ENCODE measurements at places on chromosomes 3 and 15.

DNA sequence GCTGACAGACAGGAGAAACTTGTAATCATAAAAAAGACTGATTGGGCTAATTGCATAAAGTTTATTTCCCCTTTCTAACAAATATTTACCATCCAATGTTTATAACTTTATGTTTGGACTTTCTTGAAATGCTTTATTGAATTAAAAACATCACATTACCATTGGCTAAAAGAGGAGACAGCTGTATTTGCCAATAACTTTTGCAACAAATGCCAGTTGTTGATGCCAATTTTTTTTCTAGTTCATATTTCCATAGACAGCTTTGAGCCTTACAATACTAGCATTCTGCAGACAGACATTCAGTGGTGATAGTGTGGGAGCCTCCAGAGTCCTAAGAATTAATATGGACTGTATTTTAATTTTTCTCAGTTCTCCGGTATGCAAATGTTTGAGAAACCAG, 198.4 kb downstream of the ADAMTS17 start:
- no peak for DNase-seq

DNA sequence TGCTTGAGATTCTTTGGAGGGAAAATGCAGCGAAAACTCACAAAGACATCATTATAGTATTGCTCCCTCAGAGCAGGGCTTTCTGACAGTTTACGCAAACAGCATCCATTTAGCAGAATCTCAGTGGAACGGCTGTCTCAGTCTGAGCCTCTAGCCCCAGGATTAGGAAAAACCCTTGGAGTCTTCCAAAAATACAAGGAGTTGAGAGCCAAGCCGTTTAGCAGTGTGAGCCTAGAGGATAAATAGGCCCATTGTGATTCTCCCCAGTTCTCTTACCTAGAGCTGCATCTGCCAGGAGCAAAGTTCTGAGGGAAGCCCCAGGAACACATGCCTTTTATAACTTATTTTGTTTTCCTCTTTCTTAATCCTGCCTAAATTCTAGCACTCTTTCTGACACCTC, 359.6 kb downstream of the NTRK3 start:
- DNase-seq, result no peak

DNA sequence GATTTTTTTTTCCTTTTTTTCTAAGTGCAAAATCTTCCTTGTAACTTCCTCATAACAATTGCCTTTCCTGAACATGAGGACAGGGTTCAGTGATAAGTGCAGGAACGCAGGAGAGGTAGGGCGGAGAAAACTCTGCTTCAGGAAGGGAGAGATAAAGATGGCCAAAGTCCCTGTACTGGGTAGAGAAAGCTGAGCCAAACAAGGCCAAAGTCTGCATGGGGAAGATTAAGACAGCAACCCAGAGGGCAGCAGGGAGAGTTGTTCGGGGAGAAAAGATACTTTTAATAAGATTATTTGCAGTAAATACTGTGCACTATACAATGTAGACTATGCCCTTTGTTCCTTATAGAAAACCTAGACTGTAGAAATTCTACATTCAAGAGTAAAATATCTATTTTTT, 55.4 kb upstream of the LRRFIP2 start:
- no peak for DNase-seq

DNA sequence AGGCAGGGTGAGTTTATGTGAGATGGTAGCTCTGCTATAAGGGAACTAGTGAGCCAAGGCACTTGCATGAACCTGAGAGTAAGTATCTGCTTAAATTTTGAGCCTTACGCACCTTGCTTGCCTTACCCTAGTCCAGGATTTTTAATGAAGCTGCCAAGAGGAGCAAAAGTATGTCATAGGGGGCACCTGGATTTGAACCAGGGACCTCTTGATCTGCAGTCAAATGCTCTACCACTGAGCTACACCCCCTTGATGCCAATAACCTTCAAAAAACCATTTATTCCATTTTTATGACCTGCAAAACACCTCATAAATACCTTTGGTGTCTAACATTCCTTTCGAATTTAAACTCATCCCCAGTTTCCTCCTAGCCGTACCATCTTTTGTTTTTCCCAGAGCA, 88.3 kb upstream of the ACP3 start:
- DNase-seq, result no peak

GRCh38 chr3:15055019-15055557, 10.0 kb downstream of the MRPS25 start:
- DNase-seq, result no peak

DNA sequence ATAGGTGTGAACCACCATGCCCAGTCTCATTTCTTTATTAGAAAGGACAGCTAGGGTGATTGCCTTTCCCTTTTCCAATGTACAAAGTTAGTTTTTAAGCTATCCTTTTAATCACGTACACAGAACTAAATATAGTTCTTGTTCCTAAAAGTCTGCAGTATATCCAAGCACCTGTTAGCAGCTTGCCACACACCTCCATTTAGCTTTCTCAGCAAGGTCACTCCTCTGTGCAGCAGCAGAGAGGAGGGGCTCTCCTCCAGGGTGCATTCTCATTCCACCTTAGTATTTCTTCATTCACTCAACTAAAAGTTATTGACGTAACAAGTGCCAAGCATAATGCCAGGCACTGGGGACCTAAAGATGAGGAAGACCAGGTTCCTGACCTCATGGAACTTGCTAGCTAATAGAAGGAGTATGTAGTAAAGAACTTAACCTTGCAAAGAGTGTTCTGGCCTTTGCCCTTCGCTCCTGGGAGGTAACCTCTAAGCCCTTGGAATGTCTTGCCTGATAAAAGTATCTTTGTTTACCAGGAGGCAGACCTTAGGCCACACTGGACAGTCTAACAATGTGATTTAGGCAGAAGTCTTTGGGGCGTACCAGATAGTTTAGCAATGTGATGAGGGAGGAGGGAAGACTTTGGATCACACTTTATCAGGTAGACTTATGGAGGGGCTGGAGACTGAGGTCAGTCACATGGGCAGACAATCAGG, 12.7 kb upstream of the PTPN9 start:
- no peak for DNase-seq

DNA sequence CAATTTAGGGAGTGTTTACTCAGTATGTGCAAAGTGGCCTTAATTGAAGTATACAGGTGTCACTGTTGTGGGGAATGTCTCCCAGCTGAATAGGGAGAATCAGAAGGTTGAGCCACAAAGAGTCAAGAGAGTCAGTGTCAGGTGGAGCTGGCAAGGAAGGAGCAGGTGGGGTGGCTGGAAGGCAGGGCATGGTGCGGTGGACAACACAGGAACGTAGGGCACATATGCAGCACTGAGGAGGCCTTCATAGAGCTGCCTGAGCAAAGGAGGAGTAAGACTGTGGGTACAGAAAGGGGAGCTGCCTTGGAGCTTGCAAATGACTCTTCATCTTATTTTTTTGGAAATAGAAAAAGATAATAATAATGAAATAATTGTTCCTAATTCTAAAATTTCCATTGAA, 20.0 kb downstream of the ARHGEF3 start:
- DNase-seq, result no peak

DNA sequence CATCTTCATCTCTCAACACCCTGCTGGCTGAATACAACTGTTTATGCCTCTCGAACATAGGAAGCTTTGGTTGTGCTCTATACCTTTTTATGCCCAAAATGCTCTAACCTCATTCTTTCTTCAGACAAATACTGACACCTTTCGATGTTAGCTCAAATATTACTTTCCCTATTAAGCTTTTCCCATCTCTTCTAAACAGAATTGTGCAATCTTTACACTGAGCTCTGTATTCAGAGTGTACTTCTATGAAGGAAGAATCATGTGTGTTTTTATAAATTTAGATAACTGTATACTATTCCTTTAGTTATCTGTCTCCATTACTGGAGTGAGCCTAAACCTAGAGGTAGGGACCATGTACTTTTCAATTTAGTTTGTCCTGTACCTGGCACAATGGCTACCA, 1.6 kb downstream of the EFHB start:
- no peak for DNase-seq

- no peak for DNase-seq
These were observed 381.6 kb upstream of the NAALADL2 start for GRCh38 chr3:174477491-174477890.

- DNase-seq, result no peak
These were observed 123.8 kb downstream of the SV2B start for GRCh38 chr15:91223863-91224262.

GRCh38 chr3:147370349-147370748, 36.0 kb downstream of the ZIC4 start:
- no peak for DNase-seq

DNA sequence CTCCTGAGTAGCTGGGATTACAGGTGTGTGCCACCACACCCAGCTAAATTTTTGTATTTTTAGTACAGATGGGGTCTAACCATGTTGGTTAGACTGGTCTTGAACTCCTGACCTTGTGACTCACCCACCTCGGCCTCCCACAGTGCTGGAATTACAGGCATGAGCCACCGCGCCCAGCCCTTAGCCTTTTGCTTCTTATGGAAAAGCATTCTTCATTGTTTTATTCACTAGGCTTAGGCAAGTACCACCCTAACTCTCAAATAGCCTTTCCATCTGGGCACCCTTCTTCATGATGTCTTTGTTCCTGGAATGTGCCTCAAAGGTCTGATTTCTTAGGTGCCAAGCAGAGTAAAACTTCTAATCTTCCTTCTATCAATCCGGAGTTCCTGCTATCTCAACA, 641.8 kb downstream of the FHIT start:
- DNase-seq, result no peak

GRCh38 chr3:46369151-46369550, 1.6 kb upstream of the CCR5 start:
- no peak for DNase-seq

- no peak for DNase-seq
These were observed 7.8 kb downstream of the BNC1 start for GRCh38 chr15:83276661-83277060.

GRCh38 chr3:118472586-118472985, 562.1 kb downstream of the IGSF11 start:
- no peak for DNase-seq

- DNase-seq, result no peak
These were observed 18.6 kb downstream of the SOX2 start for GRCh38 chr3:181730316-181730715.

DNA sequence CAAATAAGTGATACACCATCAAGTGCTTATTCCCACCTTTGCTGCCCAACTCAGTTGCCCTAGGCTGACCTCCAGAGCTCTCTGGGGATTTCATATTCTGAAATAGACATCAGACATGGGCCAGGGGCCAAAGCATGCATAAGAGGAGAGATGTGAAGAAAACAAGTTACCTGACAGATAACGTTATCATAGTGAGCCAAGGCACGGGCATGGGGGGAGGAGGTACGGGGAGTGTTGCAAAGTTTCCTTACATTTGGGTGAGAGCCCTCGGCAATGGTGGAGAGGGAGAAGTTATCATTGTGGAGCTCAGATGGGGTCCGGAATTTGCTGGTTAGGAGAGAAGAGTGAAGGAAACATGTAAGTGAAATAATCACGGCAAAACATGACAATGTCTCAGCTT, 9.8 kb downstream of the CSPG5 start:
- DNase-seq, result no peak

- no peak for DNase-seq
These were observed 29.0 kb downstream of the CCDC80 start for GRCh38 chr3:112611752-112612515.

GRCh38 chr15:31487811-31488436, 161.3 kb downstream of the KLF13 start:
- no peak for DNase-seq

- no peak for DNase-seq
These were observed 2.3 kb downstream of the ACTC1 start for GRCh38 chr15:34793071-34793470.

- no peak for DNase-seq
These were observed 4.3 kb upstream of the LSMEM2 start for GRCh38 chr3:50274371-50275104.

DNA sequence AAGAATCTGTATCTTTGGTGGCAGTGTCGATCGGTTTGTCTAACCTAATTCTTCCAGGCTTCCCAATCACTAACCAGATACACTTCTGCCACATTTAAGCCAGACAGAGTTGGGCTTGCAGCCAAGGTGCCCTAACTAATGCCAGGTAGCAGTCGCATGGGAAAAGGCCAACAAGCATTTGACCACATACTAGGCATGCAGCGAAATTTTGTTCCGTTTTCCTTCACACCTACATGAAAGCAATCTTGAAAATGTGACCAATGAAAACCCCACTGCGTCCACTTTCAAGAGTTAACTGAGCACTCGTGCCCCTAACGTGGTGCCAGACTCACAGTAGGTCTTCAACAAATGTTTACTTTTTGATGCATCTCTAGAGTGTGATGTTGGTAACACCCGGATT, 192.2 kb upstream of the TPM1 start:
- DNase-seq, result no peak

DNA sequence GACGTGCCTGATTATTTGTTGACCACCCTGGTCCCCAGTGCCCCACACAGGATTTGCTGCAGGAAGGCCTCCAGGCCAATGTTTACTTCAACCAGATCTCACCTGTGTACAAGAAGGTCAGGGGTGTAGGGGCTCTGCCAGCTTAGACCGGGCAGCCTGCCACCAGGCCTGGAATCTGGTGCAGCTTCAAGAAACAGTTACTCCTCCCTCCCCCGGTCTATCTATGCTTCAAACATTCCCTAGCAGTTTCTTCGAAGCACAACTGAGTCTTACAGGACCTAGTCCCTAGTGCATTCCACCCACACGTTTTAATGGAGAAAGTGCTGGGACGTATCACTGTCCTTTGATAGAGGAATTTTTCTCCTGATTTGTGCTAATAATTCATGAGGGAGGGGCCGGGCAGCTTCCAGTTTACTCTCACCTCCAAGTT, 8.0 kb downstream of the SH3BP5 start:
- DNase-seq, result no peak

- no peak for DNase-seq
These were observed 204.1 kb upstream of the SUCLG2 start for GRCh38 chr3:67858492-67858891.

DNA sequence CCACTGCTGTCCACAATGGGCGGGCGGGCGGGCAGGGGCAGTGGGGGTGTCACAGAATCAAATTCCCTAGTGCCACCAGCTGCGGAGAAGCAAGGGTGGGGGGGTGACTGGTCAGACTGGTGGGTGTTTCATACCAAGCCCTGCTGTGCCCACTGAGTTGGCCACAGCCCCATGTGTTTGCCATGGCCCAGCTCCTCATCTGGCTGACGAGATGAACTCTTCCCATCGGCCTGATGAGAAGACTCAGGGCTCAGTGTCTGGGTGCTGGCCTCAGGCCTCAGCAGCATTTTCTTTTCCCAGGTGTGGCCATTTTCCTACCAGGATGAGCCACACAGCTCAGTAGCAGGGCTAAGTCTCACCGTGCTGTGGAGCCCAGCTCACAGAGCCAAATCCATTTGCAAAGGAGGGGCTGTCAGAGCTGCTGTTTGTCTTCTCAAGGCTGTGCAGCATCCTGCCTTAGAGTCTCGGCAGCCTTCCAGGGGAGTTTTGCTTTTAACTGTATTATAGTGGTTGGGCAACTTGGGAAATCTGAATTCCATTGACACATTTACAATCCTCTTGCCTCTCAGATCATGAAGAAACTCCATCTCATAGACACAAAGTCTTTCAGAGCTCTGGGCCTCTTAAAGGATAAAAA, 176.8 kb downstream of the ABHD5 start:
- peak; percentile 89 for DNase-seq

DNA sequence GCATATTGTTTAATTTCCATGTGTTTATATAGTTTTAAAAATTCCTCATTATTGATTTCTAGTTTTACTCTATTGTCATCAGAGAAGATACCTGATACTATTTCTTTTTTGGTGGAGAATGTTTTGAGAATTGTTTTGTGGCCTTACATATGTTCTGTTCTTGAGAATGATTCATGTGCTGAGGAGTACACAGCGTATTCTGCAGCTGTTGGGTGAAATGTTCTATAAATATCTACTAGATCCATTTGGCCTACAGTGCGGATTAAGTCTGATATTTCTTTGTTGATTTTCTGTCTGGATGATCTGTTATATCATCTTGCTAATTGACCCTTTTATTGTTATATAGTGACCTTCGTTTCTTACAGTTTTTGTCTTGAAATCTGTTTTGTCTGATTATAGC, 109.7 kb downstream of the UBE2E2 start:
- no peak for DNase-seq
